ENCODE measurements at places on chromosomes 5 and 9.
A peak's percentile ranks its signal among the peaks of the same experiment; 100 is the strongest.

DNA sequence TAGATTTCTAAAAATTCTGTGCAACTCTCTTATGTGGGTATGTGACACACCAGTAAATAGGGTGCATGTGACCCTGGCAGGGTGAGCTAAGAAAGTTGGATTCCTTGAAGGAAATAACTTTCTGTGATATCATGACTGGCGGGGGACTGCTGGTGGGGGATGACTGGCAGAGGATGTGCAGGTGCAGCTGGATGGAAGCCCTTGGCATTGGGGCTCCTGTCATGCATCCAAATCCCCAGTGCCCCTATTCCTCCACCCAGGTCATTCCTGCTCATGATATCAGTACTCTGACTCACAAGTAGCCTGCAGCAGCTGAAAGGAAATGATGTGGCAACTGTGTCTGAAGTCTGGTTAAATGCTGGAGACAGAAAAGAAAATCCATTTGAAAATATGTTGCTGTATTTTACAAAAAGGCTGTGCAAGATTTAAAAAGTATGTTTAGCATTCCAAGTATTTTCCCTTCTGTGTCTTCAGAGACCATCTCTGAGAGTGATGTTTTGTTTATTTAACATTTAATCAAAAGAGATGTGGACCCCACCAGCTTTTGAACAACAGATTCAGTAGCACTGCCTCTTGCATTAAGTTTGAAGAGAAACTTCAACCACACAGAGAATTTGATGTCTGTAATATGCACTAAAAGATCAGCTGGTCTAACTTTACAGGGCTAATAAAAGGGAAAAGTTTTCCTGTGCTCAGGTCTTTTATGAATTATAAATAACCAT is 17.9 kb upstream of the ZSWIM6 start:
- DNase-seq = peak; percentile 91

DNA sequence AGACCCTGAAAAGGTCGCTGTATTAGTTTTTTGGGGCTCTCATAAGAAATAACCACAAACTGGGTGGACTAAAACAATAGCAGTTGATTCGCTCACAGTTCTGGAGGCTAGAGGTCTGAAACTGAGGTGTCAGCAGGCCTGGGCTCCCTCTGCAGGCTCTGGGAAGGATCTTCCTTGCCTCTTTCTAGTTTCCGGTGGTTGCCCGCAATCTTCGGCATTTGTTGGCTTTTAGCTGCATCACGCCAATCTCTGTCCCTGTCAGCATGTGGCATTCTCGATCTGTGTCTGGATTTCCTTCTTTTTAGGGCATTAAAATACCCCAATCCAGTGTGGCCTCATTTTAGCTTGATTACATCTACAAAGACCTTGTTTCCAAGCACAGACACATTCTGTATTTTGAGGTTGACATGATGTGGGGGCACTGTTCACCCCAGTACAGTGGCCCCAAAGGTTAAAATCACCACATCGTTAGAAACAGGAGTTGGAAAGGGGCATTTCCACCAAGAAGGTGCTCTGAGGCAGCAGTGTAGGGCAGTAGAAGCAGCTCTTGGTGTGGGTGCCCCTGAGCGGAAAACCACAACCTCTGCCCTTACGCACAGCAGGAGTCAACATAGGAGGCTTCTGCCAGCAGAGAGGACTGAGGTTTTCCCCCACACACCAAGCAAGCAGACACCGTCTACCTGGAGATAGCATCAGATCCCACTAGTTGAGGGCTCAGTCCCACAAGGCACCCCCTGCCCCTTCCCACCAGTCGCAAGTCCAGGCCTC is 13.5 kb downstream of the ZNF79 start:
- no peak for DNase-seq

DNA sequence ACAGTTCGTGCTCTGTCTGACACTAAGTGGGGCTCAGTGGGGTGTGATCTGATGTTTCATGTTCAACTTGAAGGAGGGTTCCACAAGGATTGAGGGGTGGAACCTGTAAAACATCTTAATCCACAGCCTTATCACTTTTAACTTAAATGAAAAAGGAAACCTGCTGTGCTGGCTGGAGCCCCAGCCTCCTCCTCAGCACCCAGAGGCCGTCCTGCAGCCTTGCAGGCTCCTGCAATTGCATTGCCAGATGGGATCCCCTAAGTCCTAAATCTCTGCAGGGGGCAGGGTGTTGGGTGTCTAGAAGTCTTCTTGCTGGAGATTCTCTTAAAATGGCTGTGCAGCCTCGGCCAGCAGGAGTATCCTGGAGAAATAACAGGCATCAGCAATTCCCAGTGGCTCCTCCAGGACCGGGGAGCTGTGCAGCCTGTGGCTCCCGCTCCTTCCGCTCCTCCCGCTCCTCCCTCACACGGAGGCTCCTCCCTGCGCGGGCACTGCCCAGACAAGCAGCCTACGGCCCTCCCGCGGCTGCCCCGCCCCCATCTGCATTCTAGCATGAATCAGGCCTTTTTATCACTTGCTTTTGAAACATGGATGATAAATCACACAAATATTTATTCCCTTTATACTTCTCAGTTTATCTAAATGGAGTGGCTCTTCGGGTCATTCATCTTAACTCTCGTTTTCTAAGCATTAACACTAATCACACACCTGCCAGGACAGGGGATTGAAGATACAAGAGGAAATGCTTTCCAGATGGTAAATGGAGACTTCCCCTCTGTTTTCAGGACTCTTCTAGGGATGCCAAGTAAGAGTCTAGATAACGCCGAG is 131.0 kb downstream of the ADAMTS16 start:
- DNase-seq = no peak

- DNase-seq = no peak
Measured at GRCh38 chr9:120689860-120690259, 24.4 kb downstream of the MEGF9 start.

DNA sequence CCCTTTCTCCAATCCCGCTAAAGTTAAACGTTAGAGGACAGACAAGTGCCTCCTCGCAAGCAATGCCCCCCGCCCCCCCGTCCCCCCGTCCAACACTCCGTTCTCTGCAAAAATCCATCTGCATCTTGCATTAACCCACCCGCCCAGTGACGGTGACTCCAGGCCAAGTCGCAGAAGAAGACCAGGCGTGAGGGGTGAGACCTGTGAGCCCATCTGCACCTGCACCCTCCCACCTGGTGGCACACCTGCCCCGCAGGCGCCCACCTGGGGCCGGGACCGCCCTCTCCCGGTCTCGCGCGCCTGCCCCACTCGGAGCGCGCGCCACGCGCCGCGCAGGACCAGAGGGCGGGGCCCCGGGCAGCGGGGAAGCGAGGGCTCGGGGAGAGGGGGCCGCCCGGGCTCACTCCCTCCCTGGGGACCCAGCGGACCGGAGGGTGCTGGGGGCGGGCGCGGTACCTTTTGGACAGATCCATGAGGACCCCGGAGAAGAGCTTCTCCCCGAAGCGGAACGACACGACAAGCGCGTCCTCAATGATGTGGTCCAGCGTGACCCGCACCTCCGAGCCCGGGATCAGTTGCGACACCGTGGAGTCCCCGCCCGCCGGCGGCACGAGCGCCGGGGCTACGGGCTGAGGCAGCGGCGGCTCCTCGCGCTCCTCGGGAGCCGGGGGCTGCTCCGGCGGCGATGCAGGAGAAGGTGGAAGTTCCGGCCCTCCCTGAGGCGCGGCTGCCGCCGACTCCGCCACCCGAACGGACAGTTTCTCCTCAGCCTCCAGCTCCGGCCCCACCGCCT is 705 bp downstream of the PWWP2A start:
- peak; percentile 81 for DNase-seq

DNA sequence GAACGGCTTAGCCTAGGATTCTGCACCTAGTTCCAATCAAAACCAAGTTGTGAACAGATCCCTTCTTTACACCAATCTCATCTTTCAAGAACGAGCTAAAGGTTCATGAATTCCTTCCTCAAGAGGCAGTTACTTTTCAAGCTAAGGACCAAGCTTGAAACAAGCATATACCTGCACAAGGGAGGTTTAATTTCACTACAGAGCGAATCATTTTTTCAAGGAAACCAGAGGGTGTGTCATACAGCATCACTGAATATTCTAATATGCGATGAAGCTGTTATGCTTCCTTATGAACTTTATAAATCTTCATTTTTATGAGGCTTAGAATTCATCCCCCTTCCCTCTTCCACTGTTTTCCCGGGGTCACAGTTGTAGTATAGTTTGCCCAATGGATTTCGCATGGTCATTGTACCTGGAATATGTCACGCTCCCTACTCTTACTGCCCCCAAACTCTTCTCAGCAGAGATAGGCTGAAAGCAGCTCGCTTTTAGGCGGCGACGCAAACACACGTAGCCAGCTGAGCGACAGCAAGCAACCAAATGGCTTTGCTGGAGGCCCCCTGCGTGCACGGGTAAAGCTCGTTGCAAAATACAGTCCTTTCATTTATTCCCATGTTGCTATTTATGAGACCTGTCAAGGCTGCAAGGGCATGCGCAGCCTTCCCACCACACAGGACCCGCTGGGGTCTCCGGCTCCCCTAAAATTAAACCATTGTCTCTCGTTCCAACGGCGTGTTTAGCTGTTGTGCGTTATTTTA is 832 bp downstream of the LMBRD2 start:
- DNase-seq = peak; percentile 78

GRCh38 chr5:161719157-161719556 is 33.6 kb downstream of the GABRA6 start:
- no peak for DNase-seq

DNA sequence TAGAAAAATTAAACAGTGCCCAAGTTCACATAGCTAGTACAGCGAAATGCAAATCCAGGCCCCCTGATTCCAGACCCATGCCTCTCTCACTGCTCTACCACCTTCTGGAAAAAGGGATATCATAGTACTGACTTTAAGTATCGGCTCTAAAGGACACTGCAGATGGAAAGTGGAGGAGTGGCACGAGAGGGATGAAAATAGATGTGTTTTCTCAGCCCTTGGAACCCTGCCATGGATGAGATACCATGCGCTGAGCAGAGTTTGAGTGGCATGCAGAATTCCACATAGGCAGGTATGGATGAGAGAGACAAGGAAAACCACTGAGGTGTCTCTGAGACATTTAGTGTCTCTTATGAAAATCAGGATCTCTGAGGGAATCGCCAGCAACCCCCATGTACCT is 18.8 kb downstream of the CKMT2 start:
- DNase-seq = no peak

GRCh38 chr9:71928806-71929205 is 17.4 kb downstream of the C9orf85 start:
- DNase-seq = peak; percentile 55

DNA sequence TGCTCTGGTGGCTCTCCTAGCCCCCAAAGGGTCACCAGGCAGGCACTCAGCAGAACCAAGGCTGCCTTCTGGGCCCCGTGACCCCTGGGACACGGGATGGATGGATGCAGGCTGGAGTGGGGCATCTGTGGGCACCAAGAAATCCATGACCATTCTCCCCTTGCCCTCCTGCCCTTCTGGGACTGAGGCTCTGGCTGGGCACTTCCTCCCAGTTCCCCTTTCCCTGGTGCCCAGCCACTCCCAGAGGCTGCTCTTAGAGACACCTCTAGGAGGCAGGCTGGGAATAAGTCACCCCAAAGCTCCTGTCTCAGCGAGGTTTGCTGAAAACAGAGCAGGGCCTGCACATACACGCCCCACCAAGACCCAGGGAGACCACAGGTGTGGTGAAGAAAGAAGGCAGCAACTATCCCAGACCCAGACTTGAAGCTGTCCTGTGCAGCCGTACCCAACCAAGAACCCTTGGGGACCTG is 943 bp downstream of the STING1 start:
- peak; percentile 42 for DNase-seq

GRCh38 chr9:32986971-32987370 is 14.5 kb downstream of the APTX start:
- no peak for DNase-seq

Measured in adipocyte (in vitro differentiated cells).